ENCODE measurements at places on chromosomes 7 and 10. TPM values are rescaled to one million over a fixed set of nuclear protein-coding genes. Genes with fewer than 3 reads are reported as not detected.

- no peak for DNase-seq
These were observed 209.6 kb upstream of the SH2B2 start for GRCh38 chr7:102077081-102077480.

GRCh38 chr7:51033727-51034520 is 251.2 kb upstream of the GRB10 start:
- DNase-seq, result no peak

GRCh38 chr10:17236468-17237148 is 8.6 kb downstream of the VIM start:
- no peak for DNase-seq

DNA sequence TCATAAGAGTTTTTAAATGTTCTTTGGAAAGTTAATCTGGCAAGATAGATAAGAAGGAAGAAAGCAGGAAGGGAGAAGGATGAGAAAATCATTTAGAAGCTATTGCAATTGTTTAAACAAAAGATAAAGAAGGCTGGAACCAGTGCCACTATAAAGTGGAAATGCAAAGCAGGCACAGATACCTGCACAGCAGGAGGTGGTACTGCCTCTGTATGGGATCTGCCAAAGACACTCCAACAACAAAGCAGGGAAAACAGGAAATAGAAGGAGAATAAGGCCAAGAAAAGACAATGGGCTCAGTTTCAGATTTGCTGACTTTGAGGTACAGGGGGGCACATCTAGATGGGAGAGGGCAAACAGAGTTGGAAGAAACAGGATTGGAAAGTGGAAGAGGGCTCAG is 138.6 kb downstream of the PPP1R17 start:
- DNase-seq, result no peak

MYL10 gene
- total RNA-seq, result not detected

ZNF804B gene
- total RNA-seq, result 0.19 TPM
